Cardiac fibroblast (primary cell): ENCODE measurements at places on chromosomes 6 and 20.

GRCh38 chr20:5660346-5660745, 89.9 kb upstream of the SHLD1 start:
- DNase-seq = peak; percentile 32

GRCh38 chr20:44433751-44434538, 41.7 kb upstream of the TTPAL start:
- DNase-seq = no peak

- peak; percentile 84 for DNase-seq
These were observed 16.5 kb downstream of the TNFAIP3 start for GRCh38 chr6:137883400-137884148.

GRCh38 chr20:63206878-63207277, 9.1 kb downstream of the YTHDF1 start:
- DNase-seq = no peak

DNA sequence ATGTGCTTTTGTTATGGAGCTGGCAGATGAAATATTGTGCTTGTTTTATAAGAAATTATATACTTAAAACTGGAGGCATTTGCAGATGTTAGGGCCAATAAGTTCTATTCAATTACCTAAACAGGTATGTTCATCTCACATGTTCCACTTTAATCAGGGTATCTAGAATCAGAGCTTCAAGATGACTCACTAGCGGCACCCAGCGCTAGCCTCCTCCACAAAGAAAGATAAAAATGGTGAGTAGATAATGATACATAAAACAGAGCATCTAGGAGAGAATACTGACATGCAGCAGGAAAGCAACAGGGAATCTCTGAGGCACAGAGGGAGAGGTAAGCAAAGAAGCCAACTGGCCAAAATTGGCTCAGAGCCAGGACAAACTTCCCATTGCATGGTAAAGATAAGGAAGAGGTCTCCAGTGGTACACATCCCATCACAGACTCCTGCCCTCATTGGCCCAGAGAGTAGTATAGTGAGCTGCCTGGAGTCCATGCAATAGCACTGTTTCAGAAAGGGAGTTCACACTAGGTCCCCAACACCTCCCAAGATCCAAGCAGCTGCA, 200.7 kb upstream of the SPTLC3 start:
- no peak for DNase-seq

GRCh38 chr6:75308250-75308988, 23.8 kb upstream of the TMEM30A start:
- DNase-seq = no peak

- no peak for DNase-seq
These were observed 87.0 kb upstream of the OLIG3 start for GRCh38 chr6:137581019-137581707.

DNA sequence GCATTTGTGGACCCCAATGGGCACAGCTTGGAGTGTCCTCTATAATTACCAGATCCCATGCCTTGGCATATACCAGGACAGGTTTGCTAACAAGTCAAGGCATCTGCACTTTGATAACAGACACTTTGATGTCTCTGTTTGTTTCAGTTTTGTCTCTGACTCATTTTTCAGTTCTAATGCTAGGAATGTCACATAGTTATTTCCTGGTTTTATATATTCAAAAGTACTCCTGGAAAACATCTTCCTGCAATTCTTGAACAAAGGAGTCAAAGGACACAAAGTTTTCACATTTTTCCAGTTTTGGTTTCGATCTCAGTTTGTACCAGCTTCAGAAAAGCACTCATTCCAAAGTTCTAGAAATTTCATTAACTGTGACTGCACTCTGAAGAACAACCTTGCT, 188.1 kb downstream of the FOXC1 start:
- peak; percentile 34 for DNase-seq

GRCh38 chr20:10466325-10466724, 31.2 kb downstream of the SLX4IP start:
- DNase-seq = no peak

GRCh38 chr20:36214684-36215256, 21.5 kb upstream of the AAR2 start:
- DNase-seq = peak; percentile 50

- DNase-seq = no peak
These were observed 855 bp upstream of the WFDC5 start for GRCh38 chr20:45115829-45116228.

GRCh38 chr6:156809034-156809433, 31.9 kb downstream of the ARID1B start:
- DNase-seq = peak; percentile 61

GRCh38 chr20:51067792-51068191, 44.9 kb upstream of the KCNG1 start:
- DNase-seq = no peak

GRCh38 chr6:102417368-102417998, 1024.0 kb downstream of the GRIK2 start:
- no peak for DNase-seq

DNA sequence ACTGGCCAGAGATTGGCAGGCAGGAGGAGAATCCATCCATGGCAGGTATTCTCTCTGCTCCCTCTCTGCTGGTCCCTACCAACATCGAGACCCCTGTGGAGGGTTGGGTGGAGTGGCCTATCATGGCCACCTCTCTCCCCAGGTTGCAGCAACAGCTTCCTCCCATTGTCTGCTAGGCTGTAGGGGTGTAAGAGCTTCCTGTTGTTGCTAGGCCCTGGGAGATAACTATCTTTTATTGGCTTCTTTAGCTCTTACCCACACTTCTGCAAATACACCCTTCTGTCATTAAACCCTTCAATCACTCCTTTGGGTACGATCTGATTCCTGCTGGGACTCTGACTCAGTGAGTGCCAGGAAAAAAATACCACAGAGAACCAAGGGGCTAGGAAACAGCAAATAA, 66.6 kb upstream of the FAM184A start:
- DNase-seq = no peak

- no peak for DNase-seq
These were observed 30.5 kb upstream of the GMDS start for GRCh38 chr6:2275892-2276242.

DNA sequence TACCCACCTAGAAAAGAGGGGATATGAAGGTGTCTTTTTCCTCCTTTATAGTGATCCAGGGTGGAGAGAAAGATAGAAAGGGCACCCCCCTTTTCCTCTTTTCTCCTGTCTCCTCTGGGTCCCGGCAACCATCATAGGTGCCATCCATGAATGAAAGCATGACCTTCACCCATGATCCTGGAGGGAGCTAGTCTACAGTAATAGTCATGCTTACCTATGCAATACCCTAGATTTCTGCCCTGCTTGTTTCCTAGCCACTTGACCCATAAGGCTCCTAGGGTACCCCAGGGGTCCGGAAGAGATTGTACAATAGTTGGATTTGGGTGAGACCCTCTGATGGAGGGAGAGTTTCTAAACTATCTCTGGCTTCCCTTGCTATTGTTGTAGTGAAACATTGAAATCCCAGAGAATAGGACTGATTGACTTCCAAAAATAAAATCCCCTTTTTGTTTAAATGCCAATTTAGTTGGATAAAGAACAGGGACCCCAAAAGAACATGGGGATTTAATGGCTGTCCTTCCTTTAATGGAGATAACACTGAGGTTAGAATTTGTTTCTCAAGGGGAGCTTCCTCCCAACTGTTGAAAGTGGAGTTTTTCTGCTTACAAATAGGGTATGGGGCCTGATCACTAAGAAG, 366.8 kb upstream of the KHDRBS2 start:
- DNase-seq = peak; percentile 43

DNA sequence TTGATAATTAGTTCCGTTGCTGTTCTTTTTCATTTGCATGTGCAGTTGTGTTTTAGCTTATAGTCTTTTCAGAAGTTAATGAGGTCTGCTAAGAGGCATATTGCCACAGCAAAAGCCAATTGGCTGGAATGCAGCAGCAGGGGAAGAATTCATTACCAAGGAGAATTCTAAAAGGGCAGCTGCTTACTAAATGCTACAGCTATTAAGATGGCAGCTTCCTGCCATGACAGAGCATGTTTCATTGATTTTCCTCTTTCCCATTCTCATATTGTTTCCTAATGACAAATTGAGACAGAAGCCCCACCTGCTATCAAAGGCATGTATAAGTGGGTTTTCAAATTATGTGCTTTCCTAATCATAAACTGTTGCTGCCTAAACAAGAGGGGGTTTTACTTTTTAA, 66.6 kb downstream of the CLVS2 start:
- DNase-seq = no peak

DNA sequence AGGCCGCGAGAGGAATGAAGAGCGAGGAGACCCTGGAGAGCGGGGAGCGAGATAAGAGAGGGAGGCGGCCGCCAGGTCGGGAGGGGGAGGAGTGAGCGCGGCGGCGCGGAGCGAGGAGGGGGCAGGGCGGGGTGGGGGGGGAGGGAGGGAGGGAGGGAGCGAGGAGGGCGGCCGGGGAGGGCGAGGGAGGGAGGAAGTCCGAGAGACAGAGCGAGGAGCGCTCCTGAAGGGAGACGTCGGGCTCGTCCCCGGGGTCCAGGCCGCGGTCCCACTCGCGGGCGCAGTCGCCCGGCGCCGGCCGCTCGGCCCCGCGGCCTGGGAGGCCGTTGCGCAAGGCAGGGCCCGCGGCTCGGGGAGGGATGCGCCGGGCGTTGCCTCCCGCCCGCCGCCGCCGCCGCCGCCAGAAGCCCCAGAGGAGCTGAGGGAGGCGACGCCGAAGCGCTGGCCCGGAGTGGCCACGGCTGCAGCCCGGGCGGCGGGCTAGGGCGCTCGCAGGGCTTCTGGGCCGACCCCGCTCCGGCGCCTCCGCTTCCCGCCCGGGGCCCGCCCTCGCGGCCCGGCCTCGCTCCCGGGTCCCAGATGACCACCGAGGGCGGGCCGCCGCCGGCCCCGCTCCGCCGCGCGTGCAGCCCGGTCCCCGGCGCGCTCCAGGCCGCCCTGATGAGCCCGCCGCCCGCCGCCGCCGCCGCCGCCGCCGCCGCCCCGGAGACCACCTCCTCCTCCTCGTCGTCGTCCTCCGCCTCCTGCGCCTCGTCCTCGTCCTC, at the start of gene FOXF2:
Gene FOXF2 (plus strand): TSS at position 208 of the 764 bp plus-strand sequence. CDS start 372 bp downstream, at position 580.
- no peak for DNase-seq

DNA sequence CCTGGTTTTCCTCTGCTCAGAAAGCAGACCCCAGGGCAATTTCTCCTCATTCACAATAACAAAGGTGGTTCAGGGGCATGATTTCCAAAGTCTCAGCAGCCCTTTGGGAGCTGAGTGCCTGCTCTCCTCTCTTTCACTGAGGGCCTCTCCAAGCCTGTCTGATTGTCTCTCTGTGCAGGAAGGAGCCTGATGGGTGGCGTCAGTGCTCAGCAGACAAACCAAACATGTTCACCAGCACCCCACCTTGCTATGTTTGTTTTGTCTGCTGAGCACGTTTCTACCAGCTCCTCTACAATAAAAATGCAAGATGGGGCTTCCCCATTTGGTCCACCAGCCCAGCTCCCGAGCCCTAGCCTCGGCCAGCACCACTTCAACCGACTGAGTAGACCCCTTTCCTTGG, 25.4 kb upstream of the TCP11 start:
- DNase-seq = no peak

GRCh38 chr6:40290816-40291215, 296.3 kb downstream of the LRFN2 start:
- DNase-seq = no peak

DNA sequence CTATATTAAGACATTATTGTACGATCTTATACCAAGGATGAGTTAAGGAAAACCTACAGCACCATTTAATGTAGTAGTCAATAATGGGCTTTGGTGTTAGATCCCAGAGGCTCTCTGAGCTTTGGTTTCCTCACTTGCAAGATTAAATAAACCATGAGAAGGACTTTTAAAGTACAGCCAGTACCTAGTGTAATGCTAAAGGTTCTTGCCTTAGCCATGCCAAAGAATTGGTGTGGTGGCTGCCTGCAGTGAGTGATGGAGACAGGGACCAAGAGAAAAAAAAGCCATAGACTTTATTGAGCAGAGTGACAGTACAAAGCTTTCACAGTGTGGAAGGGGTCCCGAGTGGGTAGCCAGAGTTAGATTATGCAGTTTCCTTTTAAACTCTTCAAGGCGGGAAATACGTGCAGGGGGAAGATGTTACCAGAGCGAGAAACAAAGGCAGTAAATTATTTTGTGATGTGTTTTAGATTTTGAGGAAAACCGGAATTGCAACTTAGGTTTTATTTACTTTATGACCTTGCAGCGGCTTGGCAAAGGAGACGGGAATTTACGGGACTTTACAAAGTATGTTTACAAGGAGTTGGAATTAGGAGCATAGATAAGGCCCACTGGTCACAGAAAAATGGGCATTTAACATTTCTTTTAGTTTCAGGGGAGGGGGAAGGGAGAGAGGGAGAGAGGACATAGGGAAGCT, 100.4 kb downstream of the MYO6 start:
- DNase-seq = no peak

GRCh38 chr20:2523919-2524708, 12.3 kb upstream of the TMC2 start:
- peak; percentile 87 for DNase-seq

GRCh38 chr6:38901802-38902522, 146.6 kb upstream of the GLP1R start:
- DNase-seq = no peak

DNA sequence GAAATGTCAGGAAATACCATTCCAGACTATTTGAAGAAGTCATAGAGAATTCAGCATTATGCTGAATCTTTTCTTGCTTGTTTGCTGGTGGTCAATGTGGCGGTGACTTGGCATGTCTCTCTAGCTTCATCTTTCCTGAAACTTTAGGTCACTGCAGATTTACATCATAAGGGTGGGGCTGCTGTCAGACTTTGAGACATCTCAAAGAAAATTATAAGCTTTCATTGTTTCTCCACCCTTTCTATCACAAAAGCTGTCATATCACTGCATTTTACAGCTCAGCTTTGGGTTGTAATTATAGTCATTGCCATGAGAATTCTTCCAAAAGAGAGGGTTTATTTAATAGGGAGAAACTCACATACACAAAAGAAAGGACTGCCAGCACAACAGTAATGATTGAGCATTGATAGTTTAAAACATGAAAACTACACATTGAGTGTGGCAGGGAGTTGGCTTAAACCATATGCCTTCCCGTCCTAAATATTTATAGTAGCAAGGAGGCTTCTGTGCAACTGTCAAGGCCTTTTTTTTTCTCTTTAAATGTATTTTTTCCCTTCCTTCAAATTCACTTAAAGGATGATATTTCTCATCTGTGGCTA, 44.7 kb upstream of the LRRC1 start:
- DNase-seq = no peak

- DNase-seq = no peak
These were observed 83.9 kb downstream of the DLL1 start for GRCh38 chr6:170206851-170207431.

- DNase-seq = no peak
These were observed 212.1 kb upstream of the PHACTR1 start for GRCh38 chr6:12504325-12504966.

DNA sequence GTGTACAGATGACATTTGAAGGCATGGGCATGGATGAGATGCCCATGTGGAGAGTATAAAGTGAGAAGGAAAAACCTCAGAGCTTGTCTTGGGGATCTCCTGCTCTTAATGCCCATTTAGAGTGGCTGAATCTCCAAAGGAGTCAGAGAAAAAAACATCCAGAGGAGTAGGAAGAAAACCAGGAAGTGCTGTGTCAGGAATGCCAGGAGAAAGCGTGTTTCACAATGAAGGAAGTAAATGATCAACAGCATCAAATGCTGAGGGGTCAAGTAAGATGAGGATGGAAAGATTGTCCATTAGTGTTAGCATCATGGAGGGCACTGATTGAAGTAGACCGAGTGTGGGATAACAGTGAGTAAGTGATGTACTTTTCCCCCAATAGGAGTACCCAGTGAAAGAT, 56.1 kb downstream of the FIG4 start:
- no peak for DNase-seq

GRCh38 chr6:37319156-37319555, 34.6 kb upstream of the RNF8 start:
- DNase-seq = no peak

- DNase-seq = no peak
These were observed 69.3 kb upstream of the STMND1 start for GRCh38 chr6:17032590-17032987.

- DNase-seq = no peak
These were observed 13.8 kb downstream of the RNF144B start for GRCh38 chr6:18400831-18401446.
